Cerebellar nuclear complex (tissue), 1 donor: ENCODE measurements at places on chromosomes 16 and 17.

- no peak for DNase-seq
Measured at GRCh38 chr16:81545470-81546250, 101.1 kb downstream of the CMIP start.

GRCh38 chr16:11673091-11674000 lies 5.1 kb downstream of the SNN start:
- no peak for DNase-seq

GRCh38 chr16:19210968-19211367 lies 42.9 kb downstream of the SYT17 start:
- no peak for DNase-seq

GRCh38 chr16:78004517-78004916 lies 17.8 kb upstream of the CLEC3A start:
- no peak for DNase-seq

DNA sequence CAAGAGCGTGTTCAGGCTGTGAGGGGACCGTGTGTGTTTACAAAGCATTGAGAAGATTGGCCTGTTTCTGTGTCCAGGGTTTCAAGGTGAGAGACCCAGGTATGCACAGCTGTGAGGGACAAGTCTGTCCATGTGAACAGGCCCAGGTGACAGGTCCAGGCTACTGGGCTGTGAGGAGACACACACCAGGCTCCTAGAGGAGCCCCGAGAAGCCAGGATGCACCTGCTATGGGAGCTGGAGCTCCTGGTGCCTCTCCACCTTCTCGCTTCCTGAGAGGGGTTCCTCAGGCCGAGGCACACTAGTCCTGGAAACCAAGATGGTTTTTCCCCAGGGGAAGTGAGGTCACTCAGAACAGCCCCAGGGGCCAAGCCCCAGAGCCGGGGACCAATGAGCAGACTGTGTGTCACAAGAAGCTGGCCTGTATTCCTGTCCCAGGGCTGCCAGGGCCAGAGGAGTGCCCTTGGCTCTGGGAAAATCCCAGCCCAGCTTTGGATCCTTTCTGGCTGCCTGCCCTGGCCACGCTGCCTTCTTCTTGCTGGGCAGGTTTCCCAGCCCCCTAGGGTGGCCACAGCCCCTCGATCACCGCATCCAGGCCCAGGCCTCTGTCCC lies 153.4 kb upstream of the PLCG2 start:
- no peak for DNase-seq

DNA sequence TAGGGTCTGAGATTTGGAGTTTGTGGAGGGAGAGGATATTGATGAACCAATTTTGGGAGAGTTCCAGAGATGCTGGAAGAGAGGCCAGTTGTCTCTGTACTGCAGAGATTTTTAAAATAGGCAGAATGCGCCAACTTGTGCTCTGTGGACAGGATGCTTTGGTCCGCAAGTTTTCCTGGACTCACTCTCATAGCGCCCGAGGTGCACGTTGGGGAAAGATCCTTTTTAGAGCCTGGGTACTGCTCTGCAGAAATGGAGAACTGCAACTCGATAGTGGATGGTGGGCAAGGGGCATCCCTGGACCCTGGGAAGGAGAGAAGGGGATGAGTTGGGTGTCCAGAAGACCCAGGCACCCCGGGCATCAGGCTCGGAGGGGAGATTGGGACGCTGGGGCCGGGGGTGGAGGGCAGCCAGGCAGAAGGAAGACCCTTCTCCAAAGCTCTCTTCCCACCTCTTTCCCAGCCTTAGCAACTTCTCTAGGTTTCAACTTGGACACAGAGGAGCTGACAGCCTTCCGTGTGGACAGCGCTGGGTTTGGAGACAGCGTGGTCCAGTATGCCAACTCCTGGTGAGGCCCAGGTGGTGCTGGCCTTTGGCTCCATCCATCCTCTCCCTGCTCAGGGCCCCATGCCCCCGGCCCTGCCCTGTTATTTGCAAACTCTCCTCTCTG lies 590 bp downstream of the ITGAX start:
- no peak for DNase-seq

GRCh38 chr16:86680661-86681030 lies 102.3 kb downstream of the FOXL1 start:
- DNase-seq = no peak

DNA sequence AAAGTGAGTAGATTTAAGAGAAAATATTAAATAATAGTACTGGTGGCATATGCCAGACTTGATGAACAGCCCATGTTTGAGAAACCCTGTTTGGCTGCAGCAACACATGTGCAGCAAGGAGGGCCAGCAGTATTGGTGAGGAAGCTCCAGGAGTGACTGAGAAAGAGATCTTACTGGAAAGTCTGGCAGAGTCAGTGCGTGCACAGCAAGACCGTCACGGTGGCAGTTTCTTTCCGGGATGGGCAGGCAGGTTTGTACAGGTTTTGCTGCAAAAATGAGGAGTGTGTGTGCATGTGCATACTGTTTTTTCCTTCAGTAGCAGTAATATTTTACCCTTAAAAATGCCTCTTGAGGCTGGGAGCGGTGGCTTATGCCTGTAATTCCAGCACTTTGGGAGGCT lies 41.4 kb downstream of the KSR1 start:
- no peak for DNase-seq

- DNase-seq = no peak
Measured at GRCh38 chr17:46868689-46869187, 17.4 kb downstream of the WNT9B start.

GRCh38 chr17:4135489-4135888 lies 7.3 kb downstream of the ZZEF1 start:
- no peak for DNase-seq

GRCh38 chr17:19348806-19349205 lies 13.7 kb downstream of the B9D1 start:
- DNase-seq = no peak

- no peak for DNase-seq
Measured at GRCh38 chr16:52389045-52389444, 157.9 kb downstream of the TOX3 start.

DNA sequence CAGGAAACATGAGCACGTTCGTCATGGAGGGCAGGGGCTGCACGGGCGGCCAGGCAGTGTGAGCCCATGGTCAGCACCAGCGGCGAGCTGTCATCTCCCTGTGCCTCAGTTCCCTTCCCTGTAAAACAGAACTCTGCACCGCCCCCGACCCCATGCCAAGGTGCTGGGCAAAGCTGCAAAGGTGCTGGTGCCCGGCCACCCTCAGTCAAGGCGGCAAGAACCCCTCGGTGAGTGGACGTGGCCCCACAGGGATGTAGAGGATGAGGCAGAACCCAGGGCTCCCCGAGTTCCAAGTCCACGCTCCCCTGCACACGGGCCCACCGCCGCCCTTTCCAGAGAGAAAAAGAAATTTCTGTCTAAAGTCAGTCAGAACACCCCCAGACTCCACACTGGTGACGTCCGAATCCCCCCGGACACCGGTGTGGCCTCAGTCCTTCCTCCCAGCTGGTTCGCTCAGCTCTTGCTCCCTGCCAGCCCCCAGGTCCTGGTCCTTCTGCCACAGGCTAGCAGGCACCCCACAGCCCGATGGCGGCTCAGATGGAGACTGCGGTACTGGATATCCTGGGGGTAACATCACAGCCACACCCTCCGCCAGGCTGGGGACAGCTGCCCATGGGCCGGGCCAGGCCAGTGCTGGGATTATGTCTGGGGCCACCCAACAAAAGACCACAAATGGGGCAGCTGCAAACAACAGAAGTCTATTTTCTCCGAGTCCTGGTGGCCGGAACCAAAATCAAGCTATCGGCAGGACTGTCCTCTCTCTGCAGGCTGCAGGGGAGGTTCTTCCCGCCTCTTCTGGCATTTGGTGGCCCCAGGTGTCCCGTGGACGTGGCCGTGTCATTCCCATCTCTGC lies 14.4 kb upstream of the BAHCC1 start:
- no peak for DNase-seq

DNA sequence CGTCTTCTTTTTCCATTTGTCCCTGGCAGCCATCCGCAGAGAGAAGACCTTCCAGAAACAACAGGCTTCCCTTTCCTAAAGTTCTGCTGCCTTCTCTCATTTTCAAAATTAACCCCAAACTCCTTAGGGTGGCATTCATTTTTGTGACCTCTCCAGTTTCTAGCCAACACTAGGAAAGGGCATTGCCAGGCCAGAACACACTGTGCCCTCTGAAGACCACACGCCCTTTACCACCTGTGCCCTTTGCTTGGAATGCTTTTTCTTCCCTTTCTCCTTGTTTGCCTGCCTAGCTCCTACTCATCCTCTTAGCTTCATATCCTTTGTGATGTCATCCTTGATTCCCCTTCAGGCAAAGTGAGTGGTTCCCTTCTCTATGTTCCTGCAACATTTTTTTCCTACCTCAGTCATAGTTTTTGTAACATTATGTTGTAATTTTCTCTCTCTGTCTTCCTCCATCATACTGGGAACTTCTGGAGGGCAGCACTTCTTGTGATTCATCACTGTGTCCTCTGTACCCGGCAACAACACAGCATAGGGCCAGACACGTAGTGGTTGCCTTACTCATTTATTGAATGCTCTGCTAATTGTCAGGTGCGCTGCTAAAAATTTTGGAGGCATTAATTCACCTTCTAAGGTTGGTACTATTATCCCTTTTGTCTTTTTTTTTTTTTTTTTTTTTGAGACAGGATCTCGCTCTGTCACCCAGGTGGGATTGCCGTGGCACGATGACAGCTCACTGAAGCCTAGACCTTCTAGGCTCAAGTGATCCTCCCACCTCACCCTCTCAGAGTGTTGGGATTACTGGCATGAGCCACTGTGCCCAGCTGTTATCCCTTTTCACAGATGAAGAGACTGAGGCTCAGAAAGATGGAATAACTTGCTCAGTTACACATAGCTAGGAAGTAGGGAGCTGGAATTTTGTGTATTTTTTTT lies 1.0 kb downstream of the KAT8 start:
- no peak for DNase-seq

GRCh38 chr16:9322769-9323168 lies 231.3 kb downstream of the HAPSTR1 start:
- DNase-seq = no peak

- no peak for DNase-seq
Measured at GRCh38 chr16:11211977-11212797, 43.8 kb downstream of the SOCS1 start.

DNA sequence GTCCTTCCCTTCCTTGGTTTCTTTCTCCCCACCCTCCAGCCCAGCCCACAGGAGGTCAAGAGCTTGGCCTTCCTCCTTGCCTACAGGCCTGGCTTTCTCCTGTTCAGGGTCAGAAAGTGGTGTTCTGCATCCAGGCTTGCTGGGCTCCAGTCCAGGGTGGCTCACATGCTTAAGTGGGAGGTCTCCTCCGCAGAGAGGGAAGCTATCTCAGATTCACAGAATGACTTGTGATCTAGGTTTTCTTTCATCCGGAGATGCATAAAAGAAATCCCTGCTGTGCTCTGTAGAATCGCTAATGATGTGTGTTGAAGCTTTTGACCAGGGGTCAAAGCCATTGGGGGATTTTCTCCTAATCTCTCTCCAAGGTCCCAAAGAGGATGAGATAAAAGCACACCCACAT lies 382.3 kb upstream of the EEF2KMT start:
- no peak for DNase-seq

- DNase-seq = no peak
Measured at GRCh38 chr17:62668091-62668804, 40.8 kb downstream of the MRC2 start.
